ENCODE measurements at places on chromosomes 2 and 18.

- no peak for DNase-seq
Observed at GRCh38 chr2:101679037-101679726, 18.3 kb upstream of the MAP4K4 start.

GRCh38 chr2:61055557-61055956 lies 10.1 kb upstream of the SANBR start:
- no peak for DNase-seq

- DNase-seq: no peak
Observed at GRCh38 chr2:218963601-218964000, 4.1 kb downstream of the CDK5R2 start.

DNA sequence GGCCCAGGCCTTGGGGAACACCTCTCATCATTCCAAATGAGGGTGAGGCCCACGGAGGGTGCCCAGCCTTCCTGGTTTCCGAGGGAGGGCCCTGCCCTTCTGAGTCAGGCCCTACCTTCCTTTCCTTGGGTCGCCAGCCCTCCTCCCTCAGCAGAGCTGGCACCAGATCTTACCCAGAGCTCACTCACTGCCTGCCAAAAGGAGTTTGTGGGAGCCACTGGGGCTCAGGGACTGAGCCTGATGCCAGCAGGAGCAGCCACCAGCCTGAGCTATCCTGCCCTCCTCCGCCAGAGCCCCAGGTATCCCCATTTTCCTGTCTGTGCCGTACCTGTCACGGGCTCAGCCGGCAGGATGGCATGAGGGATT lies 64.1 kb downstream of the NRP2 start:
- DNase-seq: no peak

- no peak for DNase-seq
Observed at GRCh38 chr18:21769206-21769605, 28.6 kb downstream of the MIB1 start.

DNA sequence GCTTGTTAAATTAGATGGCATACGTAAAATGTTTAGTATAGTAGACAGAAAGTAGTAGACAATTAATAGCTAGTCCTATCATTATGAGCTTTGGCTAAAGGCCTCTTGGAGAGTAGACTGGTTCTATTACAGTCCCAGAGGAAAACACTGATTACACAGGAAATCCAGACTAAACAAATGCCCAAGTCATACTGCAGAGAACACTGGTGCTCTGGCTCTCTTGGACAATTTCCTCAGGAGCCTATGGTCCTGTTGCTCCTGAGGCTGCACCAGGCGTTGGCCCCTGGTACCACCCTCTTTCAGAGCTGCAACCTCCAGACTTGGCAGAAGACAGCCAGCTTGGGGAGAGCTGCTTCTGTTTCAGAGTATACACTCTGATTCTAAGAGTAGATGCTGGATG lies 41.8 kb downstream of the STAT1 start:
- no peak for DNase-seq

- DNase-seq: no peak
Observed at GRCh38 chr2:226179010-226179409, 620.6 kb downstream of the IRS1 start.

Measured in stimulated activated CD8-positive, alpha-beta memory T cell treated with anti-CD3 and anti-CD28 coated beads, Interleukin-15, amount 100 ng/mL, for 4 hours (primary cell).